Left lobe of liver (tissue), 2 donors: ENCODE measurements at places on chromosomes 11 and 22. TPM values are rescaled to one million over a fixed set of nuclear protein-coding genes. Genes with fewer than 3 reads are reported as not detected.

The TOM1 gene
- 49.1 TPM for total RNA-seq

The OOSP3 gene
- total RNA-seq: not detected

The C11orf86 gene
- not detected for total RNA-seq

The TRIOBP gene
- 15.7 TPM for total RNA-seq

The C11orf91 gene
- not detected for total RNA-seq

DNA sequence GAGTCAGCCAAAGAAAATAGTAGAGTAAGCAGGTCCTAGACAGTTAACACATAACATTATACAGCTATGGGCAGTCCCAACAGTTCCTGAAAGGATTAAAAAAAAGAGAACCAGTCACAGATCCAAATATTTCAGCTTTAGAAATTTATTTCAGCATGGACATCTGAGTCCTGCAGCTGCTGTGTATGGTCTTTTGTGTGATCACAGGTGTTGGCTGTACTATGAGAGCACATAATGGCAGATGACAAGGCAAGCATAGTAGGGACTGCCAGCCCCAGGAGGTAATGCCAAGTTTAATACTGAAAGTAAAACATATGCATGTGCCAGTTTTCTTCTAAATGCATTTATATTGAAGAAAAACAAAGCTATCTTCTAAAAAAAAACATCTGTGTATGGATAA, 158.1 kb downstream of the GRIA4 start:
- DNase-seq: no peak

DNA sequence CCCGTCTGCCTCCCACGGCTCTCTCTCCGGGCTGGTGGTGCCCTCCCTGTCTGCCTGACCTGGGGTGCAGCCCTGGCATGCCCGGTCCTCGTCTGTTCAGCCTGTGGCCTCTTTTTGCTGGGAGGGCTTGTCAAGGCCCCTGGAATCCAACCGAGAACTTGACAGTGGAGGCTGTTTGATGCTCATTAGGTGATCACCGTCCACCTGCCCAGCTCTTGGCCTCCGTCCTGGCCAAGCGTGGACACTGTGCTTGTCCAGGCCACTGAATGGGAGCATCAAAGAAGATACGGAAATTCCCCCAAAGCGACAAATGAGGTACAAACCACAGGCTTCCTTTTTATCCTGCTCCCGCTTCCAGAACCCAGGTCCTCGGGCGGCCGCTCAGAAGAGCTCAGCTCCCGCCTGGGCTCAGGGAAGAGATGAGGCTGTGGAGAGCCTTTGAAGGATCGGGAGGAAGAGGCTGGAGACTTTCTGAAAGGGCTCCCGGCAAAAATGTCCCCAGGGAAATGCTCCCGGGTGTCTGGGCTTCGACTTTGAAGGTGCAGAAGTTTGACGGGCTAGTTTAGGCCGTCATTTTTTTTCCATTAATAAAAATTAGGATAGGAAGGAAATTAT, 1273.9 kb downstream of the BRD1 start:
- no peak for DNase-seq

- DNase-seq: no peak
Observed at GRCh38 chr22:20584029-20584871, 76.8 kb downstream of the MED15 start.

DNA sequence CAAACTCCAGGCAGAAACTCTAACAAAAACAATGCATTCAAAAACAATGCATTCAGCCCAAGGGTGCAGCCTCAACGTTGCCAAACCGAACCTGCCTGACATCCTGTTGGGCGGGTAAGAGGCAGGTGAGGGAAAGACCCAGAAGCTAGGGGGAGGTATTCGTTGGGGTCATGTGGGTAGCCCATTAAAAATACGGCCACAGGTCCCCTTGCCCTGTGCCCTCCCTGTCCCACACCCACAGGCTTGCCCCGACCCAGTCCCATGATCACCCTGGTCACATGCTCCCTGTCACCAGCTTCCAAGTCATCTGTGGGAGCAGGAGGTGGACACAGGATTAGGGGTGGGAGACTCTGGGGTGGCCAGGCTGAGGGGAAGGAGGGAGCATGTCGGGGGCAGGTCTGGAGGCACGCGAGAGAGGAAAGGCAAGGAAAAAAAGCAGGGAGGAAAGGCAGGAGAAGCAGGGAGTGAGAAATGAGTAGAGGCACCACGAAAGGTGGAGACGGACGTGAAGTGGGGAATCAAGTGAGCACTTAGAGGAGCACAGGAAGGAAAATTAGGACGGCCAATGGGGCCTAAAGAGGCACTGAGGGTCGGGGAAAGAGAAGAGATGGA, 683 bp downstream of the PLA2G6 start:
- DNase-seq: peak; percentile 78

- DNase-seq: no peak
Observed at GRCh38 chr11:121961321-121961801, 154.7 kb downstream of the BLID start.

DNA sequence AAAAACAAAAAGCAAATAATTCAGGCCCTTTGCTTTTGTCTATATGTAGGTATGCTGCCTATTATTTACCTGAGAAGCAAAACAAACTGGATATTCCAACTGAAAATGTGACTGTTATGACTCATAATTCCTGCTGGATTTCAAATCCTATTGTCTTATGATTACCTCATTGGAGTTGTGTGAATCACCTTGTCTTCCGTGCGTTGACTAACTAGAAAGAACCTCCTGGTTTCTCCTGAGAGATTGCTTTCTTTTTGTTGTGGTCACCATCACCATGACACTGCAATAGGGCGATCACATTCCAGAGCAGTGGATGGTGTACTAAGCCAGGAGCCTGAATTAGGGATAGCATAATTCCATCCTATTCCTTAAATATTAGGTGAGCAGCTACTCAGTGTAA, 23.0 kb upstream of the EXPH5 start:
- DNase-seq: no peak

- no peak for DNase-seq
Observed at GRCh38 chr11:21429401-21429800, 760.0 kb downstream of the NELL1 start.

GRCh38 chr11:102184269-102184987, 74.2 kb downstream of the YAP1 start:
- DNase-seq: no peak

DNA sequence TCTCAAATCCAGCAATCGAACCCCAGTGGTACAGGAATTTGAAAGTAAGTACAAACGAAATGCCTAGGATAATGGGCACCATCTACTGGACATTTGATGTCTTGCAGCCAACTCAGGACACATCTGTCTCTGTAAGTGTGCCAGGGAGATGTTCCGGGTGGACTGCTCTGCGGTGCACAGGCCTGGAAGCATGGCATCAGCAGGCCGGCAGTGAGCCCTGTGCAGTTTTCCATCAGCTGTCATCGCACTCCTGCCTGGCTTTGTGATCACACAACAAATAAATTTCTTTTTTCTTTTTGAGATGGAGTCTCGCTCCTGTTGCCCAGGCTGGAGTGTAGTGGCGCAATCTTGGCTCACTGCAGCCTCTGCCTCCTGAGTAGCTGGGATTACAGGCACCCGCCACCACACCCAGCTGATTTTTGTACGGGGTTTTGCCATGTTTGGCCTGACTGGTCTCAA, 71.0 kb downstream of the JAM3 start:
- DNase-seq: no peak

DNA sequence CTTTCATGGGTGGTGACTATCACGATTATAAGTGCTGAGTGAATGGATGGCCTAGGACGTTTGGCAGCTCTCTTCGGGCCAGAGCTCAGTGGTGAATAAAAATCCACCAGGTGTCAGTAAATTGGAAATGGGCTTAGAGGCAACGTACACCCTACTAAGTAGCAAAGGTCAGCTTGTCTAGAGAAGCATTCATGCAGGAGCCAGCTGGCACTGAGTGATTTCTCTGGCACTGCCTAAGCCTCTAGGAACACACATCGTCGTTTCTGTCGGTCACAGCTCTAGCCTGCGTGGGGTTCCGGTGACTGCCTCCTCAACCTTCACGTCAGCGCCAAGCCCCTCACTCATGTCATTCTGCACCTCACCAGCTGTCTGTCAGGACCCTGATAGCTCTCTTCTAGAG, 192.4 kb upstream of the NTM start:
- DNase-seq: peak; percentile 57
